ENCODE measurements at places on chromosomes 11 and 22.

GRCh38 chr11:58254936-58255335 is 13.1 kb downstream of the OR10W1 start:
- DNase-seq, result no peak

GRCh38 chr11:43689167-43689566 is 8.6 kb downstream of the HSD17B12 start:
- DNase-seq, result no peak

DNA sequence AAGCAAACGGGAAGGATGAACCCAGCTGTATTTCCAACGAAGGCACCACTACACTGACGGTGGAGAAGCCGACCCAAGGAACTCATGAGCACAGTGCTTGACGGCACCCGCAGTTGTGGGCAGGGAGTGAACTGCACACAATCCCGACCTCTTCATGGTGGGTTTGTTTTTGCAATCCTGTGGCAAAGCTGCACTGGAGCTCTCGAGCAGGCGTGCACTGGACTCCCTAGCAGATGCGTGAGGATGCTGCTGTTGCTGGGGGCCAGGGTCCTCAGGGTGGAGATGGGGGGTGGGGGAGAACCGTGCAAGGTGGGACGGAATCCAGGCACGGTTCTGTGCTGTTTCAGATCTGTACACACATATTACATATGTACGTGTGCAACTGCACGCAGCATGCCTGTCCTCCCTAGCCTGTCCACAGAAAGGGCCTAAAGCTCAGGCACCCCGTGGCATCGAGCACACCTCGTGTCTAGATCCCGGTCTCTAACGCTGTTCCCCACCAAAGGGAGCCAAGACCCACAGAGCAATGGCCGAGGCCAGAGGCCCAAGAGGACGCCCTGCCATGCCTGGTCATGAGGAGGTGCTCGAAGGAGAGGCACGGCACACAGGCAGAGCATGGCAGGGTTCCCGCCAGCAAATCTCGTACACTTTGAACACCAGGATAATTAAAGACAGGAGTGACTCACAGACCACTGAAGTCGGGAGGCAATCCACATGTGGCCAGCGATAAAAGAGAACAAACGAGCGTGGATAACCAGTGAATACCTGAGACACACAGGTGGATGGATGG is 17.6 kb downstream of the ALG12 start:
- no peak for DNase-seq

DNA sequence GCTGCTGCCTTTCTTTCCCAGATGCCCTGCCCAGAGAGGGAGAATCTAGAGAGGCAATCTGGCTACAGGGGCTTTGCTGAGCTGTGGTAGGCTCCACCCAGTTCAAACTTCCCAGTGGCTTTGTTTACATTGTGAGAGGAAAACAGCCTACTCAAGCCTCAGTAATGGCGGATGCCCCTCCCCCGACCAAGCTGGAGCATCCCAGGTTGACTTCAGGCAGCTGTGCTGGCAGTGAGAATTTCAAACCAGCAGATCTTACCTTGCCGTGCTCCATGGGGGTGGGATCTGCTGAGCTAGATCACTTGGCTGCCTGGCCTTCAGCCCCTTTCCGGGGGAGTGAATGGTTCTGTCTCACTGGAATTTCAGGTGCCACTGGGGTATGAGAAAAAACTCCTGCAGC is 12.2 kb downstream of the BDNF start:
- no peak for DNase-seq

DNA sequence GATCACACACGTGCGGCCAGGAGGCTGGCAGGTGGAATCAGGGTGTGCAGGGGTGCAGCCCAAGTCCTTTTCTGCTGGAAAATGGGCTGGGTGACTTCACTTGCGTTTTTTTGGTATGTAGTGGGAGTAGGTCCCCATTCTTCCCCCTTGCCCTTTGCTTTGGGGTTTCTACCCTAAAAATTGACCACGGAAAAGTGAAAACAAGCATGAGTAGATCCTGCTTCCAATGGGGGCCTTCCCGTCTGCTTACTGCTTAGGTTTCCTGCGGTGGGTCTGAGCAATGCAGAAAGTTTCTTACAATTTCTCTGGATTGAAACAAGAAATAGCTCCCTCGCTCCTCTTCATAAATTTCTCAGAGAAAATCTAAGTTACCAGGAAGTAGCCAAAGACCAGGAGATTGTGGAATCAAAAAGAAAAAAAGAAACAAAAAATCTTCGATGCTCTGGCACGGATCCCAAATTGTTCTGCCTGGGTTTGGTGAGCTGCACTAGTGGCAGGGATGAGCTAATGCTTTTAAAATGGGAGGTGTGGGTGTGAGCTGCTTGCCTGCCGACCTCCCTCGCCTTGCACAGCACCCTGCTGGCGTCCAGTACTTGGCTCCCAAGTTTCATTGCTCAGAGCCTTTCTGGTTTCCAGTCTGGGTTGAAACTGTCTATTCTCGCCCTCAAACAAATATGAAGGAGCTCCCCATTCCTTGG is 2.4 kb downstream of the TIMP3 start:
- peak; percentile 58 for DNase-seq

DNA sequence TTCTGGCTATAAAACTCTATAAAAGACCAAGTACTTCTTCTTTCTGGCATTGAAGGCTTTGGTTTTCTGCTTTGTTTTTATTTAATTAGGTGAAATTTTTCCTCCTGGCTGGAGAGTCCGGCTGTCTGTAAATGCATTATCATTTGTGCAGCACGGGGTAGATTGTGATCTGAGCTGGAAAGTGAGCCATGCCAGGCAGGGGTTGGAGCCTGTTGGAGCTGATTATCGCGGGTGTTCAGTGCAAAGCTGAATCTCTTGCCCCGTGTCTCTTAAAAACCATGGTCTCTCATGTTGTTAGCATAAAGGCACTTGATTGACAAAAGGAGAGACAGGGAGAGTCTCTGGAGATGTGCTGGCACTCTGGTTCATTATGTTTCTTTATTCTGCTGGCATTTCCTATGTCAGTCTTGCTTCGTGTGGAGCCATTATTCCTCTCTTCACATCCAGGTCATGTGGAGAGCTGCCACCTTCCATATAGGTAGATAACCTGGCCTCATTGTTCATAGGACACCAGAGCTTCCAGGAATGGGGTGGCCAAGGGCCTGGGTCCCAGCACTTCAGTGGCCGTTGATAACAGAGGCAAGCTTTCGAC is 75.2 kb downstream of the LDLRAD3 start:
- no peak for DNase-seq

GRCh38 chr11:47378010-47378835 is at the start of gene SPI1:
SPI1 (minus strand) TSS chr11:47378547; CDS start chr11:47378353, 194 bp downstream.
- no peak for DNase-seq

- DNase-seq, result peak; percentile 93
Observed at GRCh38 chr11:8732748-8733241, 50.2 kb downstream of the RPL27A start.

- no peak for DNase-seq
Observed at GRCh38 chr11:74142624-74143023, 28.2 kb downstream of the C2CD3 start.

DNA sequence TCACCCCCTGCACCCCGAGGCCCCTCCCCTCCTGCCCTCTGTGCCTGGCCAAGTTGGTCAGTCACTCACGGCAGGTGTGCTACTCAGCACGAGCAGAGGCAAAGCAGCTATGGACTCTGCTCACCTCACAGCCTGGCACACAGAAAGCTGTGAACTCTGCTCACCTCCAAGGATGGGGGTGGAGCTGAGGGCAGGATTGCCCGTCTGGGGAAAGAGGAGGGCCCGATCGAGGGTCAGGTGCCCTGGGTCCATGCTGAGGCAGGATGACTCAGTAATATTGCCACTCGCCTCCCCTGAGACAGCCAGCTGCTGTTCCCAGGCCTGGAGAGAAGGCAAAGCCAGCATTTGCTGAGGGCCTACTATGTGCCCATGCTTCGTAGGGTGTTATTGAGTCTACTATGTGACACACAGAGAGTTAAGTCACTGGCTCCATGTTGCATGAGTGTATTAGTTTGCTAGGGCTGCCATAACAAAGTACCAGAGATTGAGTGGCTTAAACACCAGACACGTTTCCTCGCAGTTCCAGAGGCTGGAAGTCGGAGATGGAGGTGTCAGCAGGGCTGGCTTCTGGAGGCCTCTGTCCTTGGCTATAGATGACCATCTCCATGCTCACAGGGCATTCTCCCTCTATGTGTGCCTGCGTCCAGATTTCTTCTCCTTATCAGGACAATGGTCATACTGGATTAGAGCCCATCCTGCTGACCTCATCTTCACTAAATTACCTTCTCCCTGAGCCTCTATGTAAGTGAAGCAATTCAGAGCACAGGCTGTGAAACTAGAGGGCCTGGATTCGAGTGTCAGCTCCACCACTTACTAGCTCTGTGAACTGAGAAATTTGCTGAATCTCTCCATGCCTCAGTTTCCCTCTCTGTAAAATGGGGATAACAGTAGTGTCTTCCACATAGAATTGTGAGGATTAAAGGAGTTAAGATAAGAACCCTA is 13.2 kb upstream of the TSKU start:
- DNase-seq, result no peak

- no peak for DNase-seq
Observed at GRCh38 chr22:37627121-37627520, 12.3 kb upstream of the SH3BP1 start.

- no peak for DNase-seq
Observed at GRCh38 chr11:102142333-102142732, 32.1 kb downstream of the YAP1 start.

- no peak for DNase-seq
Observed at GRCh38 chr22:42855721-42856120, 1.4 kb downstream of the ARFGAP3 start.

GRCh38 chr11:103662880-103663279 is 373.6 kb upstream of the DDI1 start:
- DNase-seq, result no peak

- DNase-seq, result no peak
Observed at GRCh38 chr11:24356501-24356900, 140.4 kb upstream of the LUZP2 start.

- DNase-seq, result no peak
Observed at GRCh38 chr11:94735907-94736306, 32.2 kb upstream of the AMOTL1 start.

Data from cardiac fibroblast (primary cell).